ENCODE measurements at places on chromosomes 5 and 9.

GRCh38 chr5:120452471-120452870 is 11.6 kb upstream of the PRR16 start:
- no peak for DNase-seq

DNA sequence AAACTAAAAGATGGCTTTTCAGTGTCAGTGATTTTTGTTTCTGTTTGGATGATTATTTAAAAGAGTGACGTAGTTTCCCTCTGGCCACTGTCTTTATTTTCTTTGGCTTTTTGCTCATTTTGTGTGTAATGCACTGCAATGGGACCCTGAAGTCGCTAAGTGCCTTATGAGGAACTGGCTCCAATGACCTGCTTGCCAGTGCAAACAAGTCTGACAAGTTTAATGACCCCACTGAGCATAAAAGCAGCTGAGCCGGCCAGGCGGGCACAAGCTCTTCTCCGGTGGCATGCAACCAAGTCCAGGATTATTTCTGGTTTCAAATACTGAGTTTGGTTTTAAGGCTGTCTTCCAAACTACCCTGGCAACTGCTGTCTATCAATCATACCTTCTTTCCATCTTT is 15.6 kb upstream of the GNA14 start:
- no peak for DNase-seq

DNA sequence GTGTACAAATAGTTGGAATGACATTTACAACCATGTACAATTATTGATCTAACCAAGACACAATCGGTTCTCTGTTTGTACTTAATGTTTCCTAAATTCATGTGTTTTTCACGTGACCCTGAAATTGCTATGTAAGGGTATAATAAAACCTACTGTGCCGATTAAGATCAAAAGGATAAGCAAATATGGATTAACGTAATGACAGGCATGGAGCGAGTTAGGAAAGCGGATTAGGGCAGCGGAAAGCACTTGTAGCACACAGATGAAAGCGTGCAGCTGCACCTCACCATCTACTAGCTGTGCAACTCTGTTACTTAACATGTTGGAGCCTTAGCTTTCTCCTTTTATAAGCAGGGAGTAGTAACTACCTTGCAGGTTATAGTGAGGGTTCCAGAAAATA is 38.3 kb upstream of the ZFYVE16 start:
- no peak for DNase-seq

DNA sequence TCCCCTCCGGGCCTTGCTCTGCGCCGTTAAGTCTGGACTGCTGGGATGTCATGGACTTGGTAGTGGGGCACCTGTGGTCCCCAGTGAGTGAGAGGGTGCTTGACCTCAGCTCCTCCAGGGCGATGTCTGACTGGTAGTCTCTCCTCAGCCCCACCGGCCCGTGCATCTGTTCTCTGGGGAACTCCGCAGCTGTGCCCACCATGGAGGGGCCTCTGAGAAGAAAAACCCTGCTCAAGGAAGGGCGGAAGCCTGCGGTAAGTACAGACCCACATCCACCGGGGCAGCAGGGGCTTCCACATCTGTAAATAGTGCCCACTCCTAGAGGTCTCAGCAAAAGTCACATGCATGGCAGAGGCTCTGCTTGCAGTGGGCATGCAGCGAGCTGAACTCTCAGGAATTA is 52.6 kb upstream of the GARNL3 start:
- no peak for DNase-seq

All from activated CD4-positive, CD25-positive, alpha-beta regulatory T cell (primary cell).